Prostate gland (tissue), 2 donors: ENCODE measurements at places on chromosomes 7 and 10. TPM values are rescaled to one million over a fixed set of nuclear protein-coding genes. Genes with fewer than 3 reads are reported as not detected.

Gene AS3MT
- 17.4 TPM for total RNA-seq

Gene OR6B1
- not detected for total RNA-seq

Gene C10orf143
- 5.6 TPM for total RNA-seq

Gene PLEKHS1
- 9.0 TPM for total RNA-seq

Gene C7orf57
- total RNA-seq = not detected

Gene ZNF487
- 6.6 TPM for total RNA-seq

Gene OR2A12
- total RNA-seq = not detected

Gene EEPD1
- 30.1 TPM for total RNA-seq

Gene TCAF1
- total RNA-seq = 53.0 TPM

Gene CALCR
- 0.45 TPM for total RNA-seq

Gene IDI2
- total RNA-seq = not detected

Gene CNNM1
- 4.2 TPM for total RNA-seq

Gene TFR2
- total RNA-seq = 0.59 TPM

Gene LZTS2
- total RNA-seq = 189 TPM

Gene WEE2
- not detected for total RNA-seq

Gene PTPRE
- 14.3 TPM for total RNA-seq

Gene PARG
- total RNA-seq = 19.4 TPM

Gene TEX47
- total RNA-seq = 1.8 TPM

Gene UPK3B
- 13.5 TPM for total RNA-seq

Gene SPDYE5
- 1.5 TPM for total RNA-seq

Gene CRHR2
- not detected for total RNA-seq

Gene RTKN2
- 3.6 TPM for total RNA-seq

Gene TLX1
- 0.05 TPM for total RNA-seq

Gene LEP
- total RNA-seq = not detected

Gene TMEM176B
- 4.5 TPM for total RNA-seq
